Uterus (tissue), 4 donors: ENCODE measurements at places on chromosomes 7 and 10.

DNA sequence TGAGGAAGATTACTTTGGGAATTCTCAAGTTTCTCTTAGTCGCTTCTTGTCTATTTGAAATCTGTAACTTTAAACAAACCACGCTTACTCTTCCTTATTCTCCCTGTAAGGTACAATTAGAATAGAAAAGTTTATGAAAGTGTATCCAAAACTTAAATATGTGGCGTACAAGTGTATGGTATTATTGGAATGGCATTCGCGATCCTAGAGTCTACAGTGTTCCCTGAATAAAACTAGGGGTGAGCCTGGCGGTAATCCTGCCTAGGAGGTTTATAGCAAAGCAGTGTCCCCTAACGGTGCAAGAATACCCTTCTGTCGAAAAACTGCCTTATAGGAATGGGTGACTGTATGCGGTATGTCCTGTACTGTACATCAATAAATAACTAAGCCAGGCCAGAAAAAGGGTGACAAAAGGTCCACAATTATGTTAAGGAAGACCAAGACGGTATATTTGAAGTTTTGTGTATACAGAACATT is 1.2 kb downstream of the TASOR2 start:
- no peak for DNase-seq

DNA sequence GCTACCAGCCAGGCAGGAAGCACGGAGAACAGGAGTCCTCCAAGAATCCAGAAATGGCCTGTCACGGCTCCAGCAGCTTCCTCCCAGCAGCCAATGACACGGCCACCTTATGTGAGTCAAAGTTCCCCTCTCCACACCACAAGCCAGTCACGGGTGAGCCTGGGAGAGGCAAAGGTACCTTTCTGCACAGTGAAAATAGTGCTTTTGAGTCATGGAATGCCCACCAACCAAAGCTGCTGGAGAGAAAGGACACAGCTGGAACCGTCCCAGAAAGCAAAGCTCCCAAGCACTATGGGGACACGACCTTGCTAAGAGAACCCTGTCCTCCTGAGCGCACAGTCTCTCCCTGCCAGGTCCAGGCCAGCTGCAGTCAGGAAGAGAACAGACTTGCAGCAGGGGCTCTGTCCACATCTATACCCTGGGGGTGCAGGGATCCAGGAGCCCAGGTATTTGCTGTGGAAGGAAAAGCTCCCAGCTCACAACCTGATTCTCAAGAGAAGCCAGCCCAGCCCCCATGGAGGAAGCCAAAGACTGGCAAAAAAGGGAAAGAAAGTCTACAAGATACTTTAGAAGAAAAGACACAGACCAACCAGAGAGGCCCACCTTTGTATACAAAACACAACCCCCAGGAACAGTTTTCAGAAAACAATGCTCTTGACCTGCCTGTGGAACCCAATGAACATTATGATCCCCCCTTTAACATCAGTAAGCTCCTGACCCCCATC is 24.4 kb downstream of the C10orf71 start:
- DNase-seq = no peak

DNA sequence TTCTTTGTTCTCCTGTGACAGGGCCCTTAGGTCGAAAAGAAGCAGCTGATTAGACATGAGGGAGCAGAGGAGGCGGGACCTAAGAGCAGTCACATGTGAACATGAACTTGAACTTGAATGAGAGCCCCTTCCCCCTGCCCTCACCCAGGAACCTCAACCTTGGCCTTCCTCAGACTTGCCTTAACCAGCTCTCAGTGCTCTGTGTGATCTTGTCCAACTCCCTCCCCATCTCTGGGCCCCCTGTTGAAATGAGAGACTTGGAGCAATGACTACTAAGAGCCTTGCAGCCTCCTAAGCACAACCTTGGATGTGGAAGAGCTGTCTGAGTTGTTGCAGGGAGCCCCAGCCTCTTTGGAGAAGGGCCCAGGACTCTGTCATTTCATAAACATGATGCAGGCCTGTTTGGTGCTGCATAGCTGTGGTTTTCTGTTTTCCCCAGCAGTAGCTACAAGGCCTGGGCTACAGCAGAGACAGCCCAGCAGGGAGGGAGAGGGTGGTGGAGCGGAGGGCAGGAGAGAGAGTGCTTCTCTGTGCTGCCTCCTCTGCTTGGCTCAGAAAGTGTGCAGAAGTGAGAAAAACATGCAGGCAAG is 123.9 kb upstream of the ZMIZ1 start:
- peak; percentile 91 for DNase-seq

DNA sequence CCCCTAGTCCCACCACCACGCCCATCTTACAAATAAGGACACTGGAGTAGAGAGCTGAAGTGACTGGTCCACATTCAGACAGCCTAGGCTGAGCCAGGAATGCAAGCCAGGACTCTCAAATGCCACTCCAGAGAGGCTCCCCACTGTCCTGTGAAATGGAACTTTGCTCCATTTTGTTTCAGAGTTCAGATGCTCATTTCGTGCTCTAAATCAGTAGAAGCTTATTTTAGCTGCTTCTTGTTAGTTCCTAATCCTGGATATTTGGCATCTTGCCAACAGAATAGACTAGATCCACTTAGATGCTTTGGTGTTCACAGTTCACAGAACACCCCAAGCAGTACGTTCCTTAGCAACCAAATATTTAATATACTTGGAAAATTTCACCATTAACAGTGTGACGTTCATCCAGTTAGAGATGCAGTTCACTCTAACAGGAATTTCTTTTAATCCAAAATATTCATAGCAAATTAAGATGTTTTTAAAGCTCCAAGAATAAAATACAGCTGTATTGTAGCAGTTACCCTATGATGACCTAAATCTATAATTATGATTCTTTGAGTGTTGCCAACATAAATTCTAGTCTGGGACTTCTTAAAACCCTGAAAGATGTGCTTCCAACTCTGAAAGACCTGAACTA is 7.3 kb downstream of the MMP21 start:
- no peak for DNase-seq

GRCh38 chr10:117411479-117412399 is 36.5 kb upstream of the PDZD8 start:
- DNase-seq = no peak

DNA sequence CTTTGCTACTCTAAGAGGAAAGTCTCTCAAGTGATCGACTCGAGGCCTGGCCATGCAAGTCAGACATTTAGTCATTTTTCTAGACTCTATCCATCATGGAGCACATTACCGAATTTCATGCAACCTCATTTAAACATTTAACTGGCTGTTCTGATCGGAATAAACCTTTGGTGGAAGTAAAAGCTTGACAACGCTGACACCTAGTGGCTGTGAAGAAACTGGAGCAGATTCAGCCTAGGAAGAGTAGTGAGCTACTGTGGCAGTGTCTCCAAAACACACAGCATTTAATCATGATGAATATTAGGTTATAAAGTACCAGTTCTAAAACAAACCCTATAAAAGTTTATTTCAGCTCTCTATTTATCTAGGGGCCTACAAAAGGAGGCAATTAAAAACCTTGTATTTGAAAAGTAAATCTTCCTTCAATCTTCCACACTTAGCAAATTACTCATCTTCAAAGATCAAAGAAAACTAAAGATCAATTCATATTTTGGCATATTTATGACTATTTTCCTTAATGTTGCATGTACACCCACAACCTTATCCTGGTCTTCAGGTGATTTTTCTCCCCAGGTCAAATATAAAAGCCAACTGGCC is 175.0 kb downstream of the CTNNA3 start:
- DNase-seq = peak; percentile 14

- DNase-seq = no peak
Observed at GRCh38 chr7:4964506-4964905, 5.5 kb upstream of the MMD2 start.

DNA sequence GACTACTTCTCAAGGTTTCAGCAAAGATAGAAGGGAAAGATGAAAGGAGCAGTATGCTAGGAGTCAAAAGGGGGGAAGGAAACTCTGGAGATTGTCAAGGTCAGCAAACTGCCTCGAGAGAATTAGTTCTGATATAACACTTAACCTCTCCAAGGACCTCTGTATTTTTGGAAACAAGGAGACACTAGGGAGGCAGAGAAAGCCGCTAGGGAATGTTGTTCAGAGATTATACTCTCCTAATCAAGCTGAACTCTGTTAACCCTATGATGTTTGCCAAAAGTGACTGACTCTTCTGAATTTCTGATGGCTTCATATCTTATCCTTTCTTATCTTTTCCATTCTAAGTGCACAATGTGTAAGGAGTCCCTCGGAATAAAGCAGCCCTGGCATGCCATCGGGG is 27.1 kb downstream of the CREM start:
- DNase-seq = no peak

- peak; percentile 14 for DNase-seq
Observed at GRCh38 chr10:44985175-44985681, 6.6 kb upstream of the DEPP1 start.

DNA sequence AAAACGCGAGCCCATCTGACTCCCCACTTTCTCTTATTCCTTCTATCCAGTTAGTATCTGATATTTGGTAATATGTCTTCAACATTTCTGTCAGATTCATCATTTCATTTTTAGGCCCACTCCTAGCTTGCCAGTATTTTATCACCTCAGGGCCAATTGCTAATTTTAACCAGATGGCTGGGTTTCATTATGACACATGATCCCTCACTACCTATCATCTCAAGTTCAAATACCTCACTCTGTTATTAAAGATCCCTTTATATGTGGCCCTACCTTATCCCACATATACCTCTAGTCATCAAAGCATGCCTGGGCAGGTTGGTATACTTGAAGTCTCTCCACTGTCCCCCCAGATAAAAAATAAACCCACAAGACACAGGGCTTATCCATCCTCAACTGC is 104.9 kb downstream of the RNLS start:
- no peak for DNase-seq

DNA sequence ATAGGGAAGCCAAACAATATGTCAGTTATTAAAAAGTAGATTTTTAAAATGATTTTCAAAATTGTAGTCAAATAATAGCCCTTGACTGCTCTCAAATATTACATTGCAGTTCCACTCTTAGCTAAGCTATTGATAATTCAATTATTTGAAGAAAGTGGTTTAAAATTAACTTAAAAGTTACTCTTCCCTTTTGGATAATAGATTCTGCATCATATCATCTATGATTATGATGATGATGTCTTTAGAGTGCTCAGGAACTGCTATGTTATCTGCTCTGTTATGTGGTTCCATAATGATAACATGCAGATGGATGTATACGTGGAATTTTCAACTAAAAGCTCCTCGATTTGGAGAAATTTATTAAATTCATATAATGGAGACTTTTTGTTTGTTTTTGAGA is 110.0 kb downstream of the ADAM22 start:
- DNase-seq = no peak

DNA sequence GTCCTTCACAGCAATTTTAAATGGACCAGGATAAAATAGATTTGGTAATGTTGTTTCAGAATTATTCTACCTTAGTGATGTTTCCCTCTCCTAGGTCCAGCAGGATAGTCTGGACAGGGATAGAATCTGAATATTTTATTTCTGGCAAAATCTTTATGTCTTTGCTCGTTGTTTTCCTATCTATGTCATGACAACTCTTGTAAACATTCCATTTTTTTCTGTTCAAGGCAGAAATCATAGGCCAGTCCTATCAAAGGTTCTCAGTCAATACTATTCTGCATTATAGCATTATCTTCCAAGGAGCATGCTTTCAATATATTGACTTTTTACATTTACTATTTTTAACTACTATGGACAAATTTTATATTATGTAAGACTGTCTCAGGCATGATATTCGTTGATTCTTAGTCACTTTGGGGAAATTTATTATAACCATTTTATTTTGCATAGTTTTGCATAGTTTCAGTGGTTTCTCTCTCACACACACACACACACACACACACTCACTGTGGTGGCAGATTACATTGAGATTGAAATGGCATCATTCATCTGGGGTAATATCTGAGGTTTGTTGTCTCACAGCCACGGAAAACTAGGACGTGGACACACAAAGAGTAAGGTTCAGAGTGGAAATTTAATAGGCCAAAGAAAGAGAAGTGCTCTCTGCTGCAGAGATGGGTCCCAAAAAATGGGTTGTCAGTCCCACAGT is 17.2 kb downstream of the TAS2R60 start:
- no peak for DNase-seq

DNA sequence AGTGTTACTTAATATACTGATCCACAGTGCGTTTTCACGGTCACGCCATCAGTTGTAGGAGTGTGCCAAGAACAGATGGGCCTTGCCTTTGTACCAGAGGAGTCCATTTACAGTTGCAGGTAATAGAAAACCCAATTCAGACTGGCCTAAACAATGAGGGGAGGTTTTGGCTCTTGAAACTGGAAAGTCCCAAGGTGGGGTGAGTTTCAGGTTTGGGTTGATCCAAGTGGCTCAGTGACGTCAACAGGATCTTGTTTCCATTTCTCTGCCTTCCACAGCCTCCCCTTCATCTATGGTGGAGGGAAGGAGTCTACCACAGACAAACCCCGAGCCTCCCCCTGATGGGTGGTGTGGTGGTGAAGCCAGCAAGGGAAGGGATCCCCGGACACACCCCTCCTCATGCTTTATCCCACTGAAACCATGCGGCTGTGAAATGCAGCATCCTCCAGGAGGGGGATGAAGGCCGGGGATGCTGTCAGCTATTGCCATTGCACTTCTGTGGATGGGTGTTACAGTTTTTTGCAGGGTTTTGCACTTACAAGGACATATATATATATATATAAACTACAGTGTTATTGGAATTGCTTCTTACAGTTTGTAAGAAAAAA is 14.8 kb upstream of the SH2D4B start:
- no peak for DNase-seq

GRCh38 chr10:602391-603005 is 87.0 kb downstream of the DIP2C start:
- no peak for DNase-seq

DNA sequence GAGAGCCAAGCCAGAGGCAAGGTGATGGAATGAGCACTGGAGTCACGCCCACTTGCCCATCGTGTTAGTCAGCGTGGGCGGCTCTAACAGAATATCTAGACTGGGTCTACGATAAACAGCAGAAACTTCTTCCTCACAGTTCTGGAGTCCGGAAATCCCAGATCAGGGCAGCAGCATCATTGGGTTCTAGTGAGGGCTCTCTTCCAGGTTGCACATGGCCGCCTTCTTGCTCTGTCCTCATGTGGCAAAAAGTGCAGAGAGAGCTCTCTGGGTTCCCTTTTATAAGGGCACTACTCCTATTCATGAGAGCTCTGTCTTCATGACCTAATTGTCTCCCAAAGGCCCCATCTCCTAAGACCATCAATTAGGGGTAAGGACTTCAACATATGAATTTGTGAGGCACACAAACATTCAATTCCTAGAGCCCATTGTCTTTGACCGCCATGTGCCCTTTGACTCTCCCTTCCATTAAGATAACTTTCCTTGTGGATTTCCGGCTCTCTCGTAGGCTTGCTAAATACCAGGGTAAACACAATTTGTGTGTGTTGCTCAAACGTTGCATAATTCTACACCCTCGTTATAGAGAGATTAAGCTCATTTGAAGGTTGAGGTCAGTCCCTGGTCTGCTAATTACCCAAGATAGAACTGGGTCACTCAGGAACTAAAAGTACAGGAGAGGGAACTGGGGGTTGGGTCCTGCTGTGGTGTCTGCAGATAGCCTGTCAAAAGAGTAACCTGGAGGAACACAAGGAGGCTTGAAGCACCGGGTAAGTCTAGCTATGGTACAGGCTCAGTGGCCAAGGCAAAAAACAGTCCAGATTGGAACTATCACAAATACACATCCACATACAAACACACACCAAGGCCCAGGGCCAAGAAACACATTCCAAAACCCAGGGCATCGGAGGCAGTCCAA is 28.7 kb upstream of the USP6NL start:
- no peak for DNase-seq

- DNase-seq = no peak
Observed at GRCh38 chr10:92142512-92142911, 148.4 kb downstream of the CPEB3 start.
